ENCODE measurements at places on chromosomes 3 and 15.

GRCh38 chr3:40768046-40768445, 243.3 kb downstream of the ZNF621 start:
- no peak for DNase-seq

- no peak for DNase-seq
Observed at GRCh38 chr3:166367947-166368533, 530.8 kb upstream of the BCHE start.

GRCh38 chr3:105674437-105675065, 194.3 kb downstream of the CBLB start:
- DNase-seq, result no peak

DNA sequence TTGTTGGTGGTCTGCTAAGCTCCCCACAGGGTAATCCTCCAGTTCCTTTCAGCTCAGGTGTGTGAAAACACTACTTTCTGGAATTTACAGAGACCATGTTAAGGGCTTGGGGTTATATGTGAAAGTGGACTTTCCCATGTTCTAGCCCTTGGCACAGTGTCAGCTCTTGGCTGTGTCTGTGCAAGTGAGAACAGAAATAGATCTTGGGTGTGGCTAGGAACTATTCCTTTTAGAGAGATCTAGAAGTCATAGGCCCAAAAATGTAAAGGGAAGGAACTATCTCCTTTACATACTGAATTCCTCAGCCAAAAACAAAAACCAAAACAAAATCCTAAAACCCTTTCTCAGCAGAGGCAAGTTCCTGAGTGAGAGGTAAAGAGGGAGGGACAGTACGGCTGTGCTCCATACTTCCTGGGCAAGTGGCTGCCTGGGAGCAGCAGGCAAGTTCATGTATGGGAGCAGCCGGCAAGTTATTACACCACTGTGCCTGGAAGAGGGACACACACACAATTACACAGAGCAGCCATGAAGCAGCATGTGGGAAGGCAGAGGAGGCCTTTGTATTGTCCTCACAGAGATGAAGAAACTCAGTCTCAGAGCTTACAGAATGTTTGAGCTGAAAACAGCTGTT, 19.9 kb upstream of the C3orf62 start:
- no peak for DNase-seq

- no peak for DNase-seq
Observed at GRCh38 chr3:59288951-59289350, 239.1 kb upstream of the CFAP20DC start.

GRCh38 chr3:78406396-78406795, 1361.4 kb downstream of the ROBO1 start:
- no peak for DNase-seq

DNA sequence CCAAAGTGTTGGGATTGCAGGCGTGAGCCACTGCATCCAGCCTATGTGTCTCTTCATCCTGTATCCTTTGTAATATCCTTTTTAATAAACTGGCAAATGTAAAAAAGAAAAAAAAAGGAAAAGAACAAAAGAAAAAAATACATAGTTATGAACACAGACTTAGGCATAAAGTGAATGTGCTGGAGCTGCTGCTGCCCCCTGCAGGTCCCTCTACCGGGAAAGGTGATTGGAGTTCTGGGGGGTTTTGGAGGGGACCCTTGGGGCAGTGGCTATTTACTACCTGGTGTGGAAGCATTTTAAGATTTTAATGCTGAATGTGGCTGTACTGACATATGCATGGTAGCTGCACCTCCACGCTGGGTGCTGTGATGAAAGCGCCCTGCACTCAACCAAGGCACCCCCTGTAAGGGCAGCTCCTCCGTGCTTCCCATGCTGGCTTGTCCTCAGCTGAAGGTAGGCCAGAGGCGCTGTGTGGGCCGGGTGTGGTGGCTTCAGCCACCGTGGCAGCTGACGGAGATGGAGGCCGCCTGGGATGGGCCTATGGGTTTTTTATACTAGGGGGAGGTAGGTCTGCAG, 49.9 kb downstream of the RPLP1 start:
- DNase-seq, result no peak

DNA sequence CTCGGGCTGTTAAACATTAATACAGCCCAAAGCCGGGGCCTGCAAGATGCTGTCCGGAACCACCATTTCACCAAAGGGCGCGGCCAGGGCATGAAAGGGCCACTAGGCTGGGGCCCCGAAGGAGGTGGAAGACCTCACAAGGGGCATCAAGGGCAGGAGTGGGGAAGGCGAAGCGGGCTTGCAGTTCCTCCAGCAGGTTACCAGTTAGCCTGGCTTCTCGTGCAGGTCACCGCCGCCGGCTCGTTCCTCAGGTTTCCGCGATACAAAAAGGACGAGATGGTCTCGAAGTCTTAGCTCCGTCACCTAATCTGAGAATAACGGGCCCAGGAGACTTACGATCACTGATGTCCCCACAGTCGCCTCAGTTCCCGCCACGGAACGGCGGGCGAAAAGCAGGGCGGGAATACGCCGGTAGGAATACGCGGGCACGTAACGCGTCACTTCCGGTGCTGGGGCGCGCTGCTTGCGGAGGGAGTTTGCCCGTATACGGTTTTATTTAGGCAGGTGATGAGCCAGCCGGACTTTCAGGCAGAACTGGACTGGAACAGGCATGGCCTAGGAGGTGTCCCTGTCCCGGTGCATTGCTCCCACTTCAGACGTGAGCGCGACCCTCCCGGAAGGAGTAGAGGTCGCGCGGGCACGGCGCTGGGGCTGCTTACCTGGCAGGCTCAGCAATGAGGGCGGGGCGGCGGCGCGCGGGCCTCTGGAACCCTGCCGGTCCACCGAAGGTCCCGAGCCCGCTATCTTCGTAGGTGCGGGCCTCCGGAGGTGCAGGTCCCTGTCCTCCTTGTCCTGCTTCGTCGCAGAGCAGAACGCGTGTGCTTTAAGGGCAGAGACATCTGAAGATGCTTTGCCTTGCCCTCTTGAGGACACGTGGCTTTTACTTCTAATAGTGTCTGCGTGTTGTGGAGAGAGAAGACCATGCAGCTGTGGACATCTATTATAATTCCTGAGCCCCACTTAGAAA, at the start of gene RFC4:
Gene RFC4 (minus strand): TSS at position 394 of the 967 bp plus-strand sequence. CDS start 1,769 bp downstream, outside the sequence.
- DNase-seq, result peak; percentile 90

- no peak for DNase-seq
Observed at GRCh38 chr3:137024348-137024747, 66.6 kb downstream of the IL20RB start.

DNA sequence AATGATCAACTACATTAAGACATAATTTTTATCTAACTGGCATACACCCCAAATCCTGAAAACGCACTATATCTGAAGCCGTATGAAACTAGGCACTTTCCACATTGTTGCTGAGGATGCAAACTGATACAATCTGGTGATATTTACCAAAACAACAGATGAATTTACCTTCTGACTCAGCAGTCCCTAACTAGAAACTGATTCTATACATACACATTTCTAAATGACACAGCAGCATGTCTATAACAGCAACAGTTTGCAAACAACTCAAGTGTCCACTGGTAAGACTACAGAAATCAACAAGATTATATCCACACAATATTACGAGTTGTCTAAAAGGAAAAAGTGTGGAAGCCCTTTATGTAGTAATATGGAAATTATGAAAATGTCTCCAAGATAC, 22.9 kb downstream of the SECISBP2L start:
- DNase-seq, result no peak

DNA sequence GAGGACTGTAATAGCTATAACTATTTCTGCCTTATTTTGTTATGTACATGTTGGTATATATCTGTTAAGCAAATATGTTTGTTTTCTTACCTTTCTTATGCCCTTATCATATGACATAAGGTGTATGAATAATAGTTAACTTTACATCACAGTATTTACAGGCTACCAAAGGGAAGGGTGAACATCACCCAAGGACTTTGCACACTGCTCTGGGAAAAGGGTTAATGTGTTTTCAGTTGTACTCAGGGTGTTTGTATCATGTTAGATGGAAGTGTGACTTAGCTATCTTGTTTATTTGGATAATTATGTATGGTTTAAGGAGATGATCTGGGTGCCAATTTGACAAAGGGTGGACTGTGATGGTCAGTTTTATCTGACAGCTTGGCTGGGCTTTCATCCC, 60.3 kb downstream of the LSM3 start:
- DNase-seq, result no peak

GRCh38 chr3:156609546-156609945, 54.6 kb upstream of the SSR3 start:
- no peak for DNase-seq

- no peak for DNase-seq
Observed at GRCh38 chr3:108125550-108126071, 34.8 kb upstream of the CD47 start.
